ENCODE measurements at places on chromosomes 5 and 9.

DNA sequence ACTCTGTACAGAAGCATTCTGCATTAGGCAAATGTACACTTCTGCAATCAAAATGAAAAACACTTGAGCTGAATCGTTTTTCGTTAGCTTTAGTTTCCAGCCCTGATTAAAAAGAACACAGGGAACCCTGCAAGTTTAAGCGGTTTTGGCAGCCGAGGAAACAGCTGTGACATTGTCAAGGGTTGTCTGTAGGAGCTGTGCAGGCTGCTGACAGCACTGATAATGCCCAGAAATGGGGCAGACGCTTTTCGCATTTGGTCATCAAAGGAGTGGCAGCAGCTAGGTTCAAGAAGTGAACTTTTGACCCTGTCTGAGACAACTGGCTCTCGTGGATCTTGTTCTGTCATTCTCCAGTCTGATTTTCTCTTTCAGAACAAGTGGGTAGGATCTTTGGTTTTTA, 165.6 kb upstream of the CCDC152 start:
- no peak for DNase-seq

DNA sequence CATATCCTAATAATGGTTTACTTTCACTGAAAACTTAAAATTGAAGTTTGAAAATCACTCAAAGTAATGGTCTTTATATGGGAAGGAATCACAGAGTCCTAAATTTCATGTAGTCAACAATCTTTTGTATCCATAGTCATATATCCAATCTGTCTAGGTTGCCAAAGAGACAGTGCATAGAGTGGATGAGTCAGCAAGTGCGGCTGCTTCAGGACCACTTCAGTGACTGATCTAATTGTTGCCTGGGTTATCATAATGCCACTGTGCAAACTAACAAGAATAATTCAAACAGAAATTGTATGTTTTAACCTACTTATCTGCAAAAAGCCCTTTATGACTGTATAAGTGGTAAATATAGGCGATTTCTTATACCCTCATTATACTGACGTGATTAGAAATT, 211.3 kb upstream of the PRR16 start:
- no peak for DNase-seq

DNA sequence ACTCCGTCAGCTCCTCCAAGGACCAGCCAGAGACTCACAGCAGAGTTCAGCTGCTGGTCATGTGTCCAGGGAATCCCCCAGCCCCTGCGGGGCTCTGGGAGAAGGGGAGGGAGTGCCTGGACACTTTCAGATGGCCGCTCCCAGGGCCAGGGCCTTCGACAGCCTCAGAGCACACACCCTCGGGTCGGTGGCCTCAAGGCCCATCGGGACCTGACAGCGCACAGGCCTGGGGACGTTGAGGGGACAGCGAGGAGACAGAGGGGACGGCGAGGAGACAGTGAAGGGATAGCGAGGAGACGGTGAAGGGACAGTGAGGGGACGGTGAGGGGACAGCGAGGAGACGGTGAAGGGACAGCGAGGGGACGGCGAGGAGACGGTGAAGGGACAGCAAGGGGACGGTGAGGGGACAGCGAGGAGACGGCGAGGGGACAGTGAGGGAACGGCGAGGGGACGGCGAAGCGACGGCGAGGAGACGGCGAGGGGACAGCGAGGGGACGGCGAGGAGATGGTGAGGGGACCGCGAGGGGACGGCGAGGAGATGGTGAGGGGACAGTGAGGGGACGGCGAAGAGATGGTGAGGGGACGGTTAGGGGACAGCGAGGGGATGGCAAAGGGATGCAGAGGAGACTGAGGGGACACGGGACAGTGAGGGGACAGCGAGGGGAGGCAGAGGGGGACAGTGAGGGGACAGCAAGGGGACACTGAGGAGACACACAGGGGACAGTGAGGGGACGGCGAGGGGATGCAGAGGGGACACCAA, 47.3 kb downstream of the SLC12A7 start:
- DNase-seq = no peak

DNA sequence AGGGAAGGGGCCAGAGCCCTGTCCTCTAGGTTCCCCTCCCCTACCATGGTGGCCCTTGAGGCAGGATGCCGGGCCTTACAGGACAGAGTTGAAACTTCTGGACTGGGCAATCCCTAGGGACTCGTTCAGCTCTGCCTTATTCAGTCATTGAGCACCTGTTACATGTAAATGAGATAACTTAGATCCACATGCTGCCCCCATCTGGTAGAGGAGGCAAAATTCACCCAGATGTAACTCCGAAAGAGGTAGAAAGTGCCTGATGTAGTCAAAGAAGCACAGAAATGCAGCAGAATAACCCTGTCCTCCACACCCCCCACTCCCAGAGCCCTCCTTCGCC, 1.5 kb downstream of the GGTA1 start:
- peak; percentile 27 for DNase-seq

- DNase-seq = no peak
These were observed 10.5 kb upstream of the LHFPL2 start for GRCh38 chr5:78659114-78659513.

DNA sequence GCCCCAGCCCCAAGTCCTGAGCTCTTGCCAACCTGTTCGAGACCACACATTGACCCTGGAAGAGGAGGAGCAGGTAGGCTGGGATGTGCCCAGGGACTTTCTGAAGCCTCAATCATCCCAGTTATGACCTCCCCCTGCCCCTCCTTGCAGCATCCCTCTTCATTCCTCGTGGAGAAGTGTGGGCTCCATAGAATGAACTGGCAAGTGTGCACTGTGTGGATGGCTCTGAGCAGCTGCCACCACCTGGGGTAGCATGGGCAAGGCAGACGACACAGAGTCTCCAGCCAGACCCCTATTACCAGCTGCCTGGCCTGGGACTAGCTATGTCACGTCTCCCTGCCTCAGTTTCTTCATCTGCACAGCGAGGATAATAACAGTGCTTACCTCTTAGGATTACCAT, 33.5 kb downstream of the GADD45G start:
- DNase-seq = no peak

DNA sequence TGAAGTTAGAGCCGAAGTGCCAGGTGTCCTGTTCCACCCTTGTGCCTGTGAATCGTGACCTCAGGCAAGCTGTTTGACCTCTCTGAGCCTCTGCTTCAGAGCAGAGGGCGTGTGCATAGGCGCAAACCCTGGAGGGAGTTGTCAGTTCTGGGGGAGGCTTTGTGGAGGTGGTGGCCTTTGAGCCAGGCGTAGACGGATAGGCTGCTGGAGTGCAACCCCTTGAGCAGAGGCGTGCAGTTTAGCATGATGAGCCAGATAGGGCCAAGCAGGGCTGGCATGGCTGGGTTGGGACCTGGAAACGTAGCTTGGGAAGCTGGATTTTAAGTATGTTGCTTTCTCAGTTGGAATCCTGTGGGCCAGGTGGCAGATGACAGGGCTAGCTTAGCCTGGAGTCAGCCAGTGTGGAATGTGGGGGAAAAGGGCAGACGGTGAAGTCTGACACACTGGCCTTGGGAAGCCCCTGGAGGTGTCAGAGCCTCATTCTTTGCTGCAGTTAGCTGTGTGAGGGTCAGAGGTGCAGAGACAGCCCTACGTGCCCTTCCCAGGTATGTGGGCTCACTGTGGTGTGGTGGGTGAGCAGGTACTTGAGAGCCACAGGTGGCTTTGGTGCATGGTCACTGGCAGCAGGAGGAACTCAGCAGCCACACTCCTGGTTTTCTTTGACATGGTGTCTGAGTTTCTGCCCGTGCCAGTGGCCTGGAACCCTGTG, 93.4 kb downstream of the DAB2IP start:
- no peak for DNase-seq

GRCh38 chr5:133769842-133770241, 157.5 kb upstream of the FSTL4 start:
- no peak for DNase-seq

- DNase-seq = no peak
These were observed 69.9 kb downstream of the TLE1 start for GRCh38 chr9:81619353-81620001.

- DNase-seq = no peak
These were observed 13.4 kb downstream of the AUH start for GRCh38 chr9:91348191-91348807.

GRCh38 chr9:84481231-84481630, 140.7 kb upstream of the SLC28A3 start:
- no peak for DNase-seq

DNA sequence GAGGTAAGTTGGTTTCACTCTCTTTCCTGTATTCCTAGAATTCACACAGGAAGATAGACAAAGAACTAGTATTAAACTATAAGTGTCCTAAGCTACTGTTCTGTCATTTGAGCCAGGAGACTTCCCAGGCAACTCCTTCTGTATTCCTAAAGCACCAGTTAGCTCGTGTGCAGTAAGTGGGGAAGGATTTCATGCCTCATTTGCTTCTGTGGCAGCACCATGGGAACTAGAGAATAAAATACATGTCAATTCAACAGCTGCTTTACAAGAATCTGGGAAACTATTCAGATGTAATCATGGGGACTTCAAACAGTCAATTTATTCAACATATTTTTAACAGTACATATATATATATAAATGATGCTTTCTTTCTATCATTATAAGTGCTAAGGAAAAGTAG, 762.3 kb downstream of the PRELID2 start:
- no peak for DNase-seq
